Cerebellar nuclear complex (tissue), 1 donor: ENCODE measurements at places on chromosomes 2 and 18.

DNA sequence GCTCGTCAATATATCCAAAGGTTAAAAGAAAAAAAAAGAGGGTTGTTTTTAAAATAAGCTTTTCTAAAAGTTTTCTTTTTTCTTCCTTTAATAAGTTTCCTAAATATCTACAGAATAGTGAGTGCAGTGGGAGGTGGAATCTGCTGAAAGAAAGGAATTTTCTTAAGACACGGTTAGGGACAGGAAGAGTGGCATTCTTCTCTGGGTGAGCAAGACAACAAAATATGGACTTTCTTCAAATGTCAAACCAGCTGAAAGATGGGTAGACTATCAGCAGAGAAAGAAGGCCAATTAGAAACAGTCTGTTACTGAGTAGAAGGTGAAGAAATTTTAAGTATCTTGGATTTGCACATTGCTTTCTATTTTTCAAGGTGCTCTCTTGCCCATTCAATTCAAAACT lies 222.7 kb upstream of the PIK3C3 start:
- no peak for DNase-seq

GRCh38 chr2:7627583-7627982 lies 710.4 kb downstream of the RNF144A start:
- no peak for DNase-seq

- no peak for DNase-seq
Observed at GRCh38 chr18:12741351-12741750, 38.5 kb downstream of the PSMG2 start.

GRCh38 chr18:78240627-78241252 lies 738.9 kb upstream of the SALL3 start:
- DNase-seq = no peak

- no peak for DNase-seq
Observed at GRCh38 chr2:10193851-10194820, 71.6 kb downstream of the RRM2 start.

DNA sequence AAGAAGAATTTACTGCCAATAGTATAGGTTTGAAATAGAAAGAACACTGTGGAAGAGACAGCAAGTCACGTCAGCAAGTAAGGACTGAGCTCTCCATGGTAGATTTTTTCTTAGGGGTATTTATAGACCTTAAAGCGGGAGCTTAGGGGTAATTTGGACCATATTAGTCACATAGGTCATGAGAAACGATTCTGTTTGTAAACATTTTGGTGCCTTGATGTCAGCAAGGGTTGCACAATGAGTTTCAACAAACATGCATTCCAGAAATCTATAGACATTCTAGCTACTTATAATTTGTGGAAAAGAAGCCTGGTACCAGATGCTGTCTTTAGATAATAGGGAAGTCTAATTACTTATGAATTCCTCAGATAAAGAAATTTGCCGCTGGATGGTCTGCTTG lies 624.7 kb downstream of the TDRD15 start:
- DNase-seq = no peak

DNA sequence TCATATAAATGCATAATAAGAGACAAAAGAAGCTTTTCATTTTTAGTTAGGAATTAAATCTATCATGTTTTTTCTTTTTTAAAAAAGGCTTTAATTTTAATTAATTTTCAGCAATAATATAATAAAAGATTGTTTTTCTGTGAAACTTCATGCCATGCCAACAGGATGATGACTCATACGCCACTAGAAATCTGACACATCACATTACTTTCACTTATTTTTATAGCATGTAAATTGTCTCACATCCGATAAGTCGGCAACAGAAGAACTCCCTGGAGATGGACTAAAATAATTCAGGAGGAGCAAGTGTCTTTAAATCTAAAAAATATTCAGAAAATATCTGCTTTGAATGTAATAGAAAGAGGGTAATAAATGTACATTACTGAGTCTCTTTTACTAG lies 1024.2 kb upstream of the ACVR2A start:
- DNase-seq = no peak
